Left ventricle myocardium inferior (tissue), 1 donor: ENCODE measurements at places on chromosomes 6 and 20.

GRCh38 chr6:17725083-17725482 lies 18.4 kb upstream of the NUP153 start:
- DNase-seq: peak; percentile 68

DNA sequence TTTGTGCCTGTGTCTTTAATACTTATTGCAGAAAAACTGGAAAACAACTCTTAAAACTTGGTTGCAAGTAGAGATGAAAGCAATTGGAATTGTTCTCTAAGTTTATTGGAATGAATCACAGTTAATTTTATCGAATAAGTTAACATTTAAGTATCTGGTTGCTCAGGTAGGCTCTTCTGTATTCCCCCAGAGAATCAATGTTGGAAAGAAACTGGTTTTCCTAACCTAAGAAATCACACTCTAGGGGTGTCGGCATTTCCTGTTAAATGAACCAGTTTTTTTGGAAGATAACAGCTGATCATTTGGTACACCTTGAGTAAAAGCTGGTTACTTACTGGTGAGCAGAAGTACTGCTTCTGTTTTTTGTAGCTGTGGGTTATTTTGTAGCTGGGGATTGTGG lies 5.2 kb downstream of the TFAP2C start:
- DNase-seq: no peak

- no peak for DNase-seq
Measured at GRCh38 chr20:64131406-64131805, 24.0 kb upstream of the NPBWR2 start.

DNA sequence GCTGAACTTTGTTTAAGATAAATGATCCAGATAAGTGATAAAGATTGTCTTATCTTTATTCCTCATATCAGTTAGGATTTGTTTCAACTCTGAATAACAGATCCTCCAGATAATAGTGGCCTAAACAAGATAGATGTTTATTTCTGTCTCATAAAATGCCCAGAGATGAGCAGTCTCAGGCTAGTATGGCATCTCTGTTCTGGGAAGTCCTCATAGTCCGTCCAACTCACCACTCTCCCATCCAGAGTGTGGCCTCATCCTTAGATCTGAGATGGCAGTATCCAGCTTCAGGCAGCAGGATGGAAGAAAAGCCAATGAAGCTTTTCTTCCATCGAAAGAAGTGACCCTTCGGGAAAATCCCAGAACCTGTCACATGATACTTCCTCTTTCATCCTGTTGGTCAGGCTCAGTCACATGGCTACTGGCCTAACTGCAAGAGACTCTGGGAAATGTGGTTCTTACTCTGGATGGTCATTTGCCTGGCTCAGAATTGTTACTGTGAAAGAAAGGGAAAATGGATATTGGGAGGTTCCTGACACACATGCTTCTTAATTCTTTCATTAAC lies 29.4 kb upstream of the TAGAP start:
- no peak for DNase-seq

DNA sequence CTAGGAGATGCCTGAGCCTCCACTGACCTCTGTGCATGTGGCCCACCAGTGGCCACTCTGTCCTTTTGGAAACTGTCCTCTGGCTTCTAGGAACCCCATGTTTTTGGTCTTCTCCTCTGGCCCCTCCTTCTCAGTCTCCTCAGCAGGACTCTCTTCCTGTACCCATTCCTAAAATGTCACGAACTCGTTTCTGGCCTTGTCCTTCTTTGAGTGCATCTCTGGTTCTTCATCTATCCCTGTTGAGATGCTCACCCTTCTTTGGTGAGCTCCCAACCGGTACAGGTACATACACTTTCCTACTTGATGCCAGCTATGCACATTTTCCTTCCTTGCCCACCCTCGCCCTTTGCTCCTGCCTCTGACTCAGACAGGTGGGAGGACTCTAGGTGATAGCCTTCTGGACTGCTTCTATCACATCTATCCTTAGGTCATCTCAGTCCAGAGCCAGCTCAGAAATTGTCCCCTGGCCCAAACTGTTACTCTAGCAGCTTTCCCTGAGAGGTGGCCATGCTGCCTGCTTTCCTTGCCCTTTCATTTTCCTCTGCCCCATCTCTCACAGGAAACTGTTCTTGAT lies 14.8 kb upstream of the NNAT start:
- DNase-seq: no peak

- DNase-seq: no peak
Measured at GRCh38 chr20:56433880-56434255, 21.8 kb downstream of the CASS4 start.

DNA sequence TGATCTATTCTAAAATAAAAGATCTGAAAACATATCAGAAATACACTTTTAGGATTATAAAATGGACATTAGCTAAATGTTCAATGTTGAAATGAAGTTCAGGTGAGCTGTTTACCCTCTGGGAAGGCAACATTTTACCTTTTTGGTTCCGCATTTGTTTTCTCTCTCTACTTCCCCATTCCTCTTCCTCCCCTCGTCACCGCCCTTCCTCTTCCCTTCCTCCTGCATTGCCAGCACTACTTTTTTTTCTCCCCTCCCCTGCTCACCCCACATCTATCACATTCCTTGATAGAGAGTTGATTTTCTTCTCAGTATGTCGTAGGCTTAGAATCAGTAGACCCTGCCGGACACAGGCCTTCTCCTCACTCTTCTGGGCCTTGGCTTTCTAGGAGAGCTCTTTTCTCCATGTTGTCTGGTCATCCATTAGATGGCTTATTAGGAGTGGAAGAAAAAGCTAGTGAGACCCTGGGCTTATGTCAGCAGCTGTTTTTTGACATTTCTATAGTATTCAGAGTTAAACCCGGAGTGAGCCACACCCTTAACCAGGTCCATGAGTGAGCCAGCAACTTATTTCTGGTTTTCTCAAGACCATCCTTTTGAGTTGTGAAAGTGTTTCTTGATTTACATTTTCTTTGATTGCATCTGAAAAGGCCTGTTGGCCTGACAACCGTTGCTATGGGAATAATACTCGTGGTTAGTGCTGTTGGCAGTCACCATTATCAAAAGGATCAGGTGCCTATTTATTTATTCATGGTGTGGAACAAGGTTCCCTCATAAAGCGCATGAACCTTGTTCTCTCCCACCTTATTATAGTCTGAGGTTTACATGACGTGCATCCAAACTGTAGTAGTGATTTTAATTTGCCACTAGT lies 90.9 kb downstream of the DTD1 start:
- DNase-seq: no peak

DNA sequence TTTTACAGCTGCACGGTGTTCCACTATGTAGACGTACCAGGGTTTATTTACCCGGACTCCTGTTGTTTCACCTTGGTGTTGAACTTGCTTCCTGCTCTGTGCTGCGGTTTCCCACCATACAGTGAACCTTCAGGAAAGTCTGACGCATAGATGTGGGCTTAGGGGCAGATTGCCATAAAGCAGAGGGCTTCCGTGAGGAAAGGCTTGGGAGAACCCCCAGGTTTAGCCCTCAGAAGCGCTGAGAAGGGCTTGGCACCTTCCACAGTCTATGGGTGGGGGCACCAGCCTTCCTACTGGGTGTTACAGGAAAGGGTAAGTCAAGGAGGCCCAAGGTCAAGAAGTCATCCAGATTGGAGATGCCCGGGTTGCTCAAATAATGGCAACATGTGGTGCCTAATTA lies 19.2 kb upstream of the MRPS18A start:
- no peak for DNase-seq

DNA sequence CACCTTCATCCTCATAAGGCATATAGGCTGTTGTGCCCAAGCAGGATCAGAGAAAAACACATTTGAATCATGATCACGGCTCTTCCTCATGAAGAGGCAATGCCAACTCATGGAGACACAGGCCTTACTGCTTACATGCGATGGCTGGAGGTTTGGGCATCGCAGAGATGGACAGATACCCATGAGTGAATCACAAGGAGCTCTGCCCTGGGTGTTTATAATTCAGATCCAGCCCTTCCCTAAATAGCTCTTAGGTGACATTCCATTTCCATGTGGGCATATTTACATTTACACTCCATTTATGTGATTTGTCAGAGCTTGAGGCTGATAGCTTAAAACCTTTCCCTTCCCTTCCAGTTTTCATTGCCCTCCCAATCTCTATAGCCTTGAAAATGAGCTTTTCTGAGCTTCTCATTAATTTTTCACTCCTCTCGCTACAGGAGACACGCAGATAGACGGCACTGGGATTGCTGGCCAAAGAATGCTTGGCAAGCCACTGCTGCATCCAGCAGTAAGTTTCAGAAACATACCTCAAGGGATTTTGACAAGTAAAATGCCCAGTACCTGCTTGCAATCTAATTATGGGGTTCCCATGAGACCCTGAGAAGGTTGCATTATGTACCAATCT lies 249.1 kb downstream of the TBC1D7 start:
- no peak for DNase-seq

DNA sequence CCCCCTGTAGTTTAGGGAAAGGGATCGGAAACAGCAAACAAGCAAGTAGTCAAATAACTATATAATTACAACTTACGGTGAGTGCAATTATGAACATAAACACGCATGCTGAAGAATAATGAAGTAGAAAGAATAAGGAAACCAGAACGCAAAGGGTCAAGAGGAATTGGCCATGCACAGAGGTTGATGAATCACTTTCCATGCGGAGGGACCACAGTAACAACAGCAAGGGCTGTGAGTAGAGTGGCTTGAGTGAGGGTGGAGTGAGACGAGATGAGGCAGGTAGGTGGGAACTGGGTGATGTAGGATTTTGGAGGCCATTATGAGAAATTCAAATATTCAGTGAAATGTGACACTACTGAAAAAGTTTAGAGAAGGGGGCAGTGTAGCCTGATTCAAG lies 112.2 kb upstream of the LAMP5 start:
- no peak for DNase-seq

DNA sequence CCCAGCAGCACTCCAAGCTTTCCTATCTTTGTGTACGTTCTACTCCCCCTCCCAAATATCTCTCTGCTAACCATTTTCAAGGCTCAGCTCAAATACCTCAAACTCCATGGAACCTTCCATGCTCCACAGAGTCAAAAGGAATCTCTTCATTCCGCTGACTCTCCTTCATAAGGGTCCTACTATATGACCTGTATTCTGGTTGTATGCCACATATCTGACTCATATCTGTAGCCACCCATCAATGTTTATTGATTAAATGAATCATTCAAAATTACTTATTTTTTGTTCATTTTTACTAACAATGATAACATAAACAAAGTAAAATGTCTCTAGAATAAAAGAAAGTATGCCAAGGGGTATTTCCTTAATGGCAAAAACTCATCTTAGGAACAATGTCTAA lies 123.2 kb downstream of the ARHGAP18 start:
- DNase-seq: no peak

GRCh38 chr20:62545271-62545670 lies 69.5 kb upstream of the GATA5 start:
- no peak for DNase-seq
